Forelimb muscle (tissue), 1 donor: ENCODE measurements at places on chromosomes 16 and 17.
A peak's percentile ranks its signal among the peaks of the same experiment; 100 is the strongest.

- no peak for DNase-seq
Observed at GRCh38 chr17:4407851-4408250, 25.9 kb upstream of the SPNS3 start.

- no peak for DNase-seq
Observed at GRCh38 chr16:87442581-87442966, 50.2 kb downstream of the ZCCHC14 start.

GRCh38 chr16:75555213-75555706, 792 bp downstream of the TMEM231 start:
- peak; percentile 70 for DNase-seq

GRCh38 chr17:39054111-39054645, 87.0 kb upstream of the FBXO47 start:
- no peak for DNase-seq

GRCh38 chr17:43662413-43663141, 855 bp upstream of the MEOX1 start:
- DNase-seq: no peak

DNA sequence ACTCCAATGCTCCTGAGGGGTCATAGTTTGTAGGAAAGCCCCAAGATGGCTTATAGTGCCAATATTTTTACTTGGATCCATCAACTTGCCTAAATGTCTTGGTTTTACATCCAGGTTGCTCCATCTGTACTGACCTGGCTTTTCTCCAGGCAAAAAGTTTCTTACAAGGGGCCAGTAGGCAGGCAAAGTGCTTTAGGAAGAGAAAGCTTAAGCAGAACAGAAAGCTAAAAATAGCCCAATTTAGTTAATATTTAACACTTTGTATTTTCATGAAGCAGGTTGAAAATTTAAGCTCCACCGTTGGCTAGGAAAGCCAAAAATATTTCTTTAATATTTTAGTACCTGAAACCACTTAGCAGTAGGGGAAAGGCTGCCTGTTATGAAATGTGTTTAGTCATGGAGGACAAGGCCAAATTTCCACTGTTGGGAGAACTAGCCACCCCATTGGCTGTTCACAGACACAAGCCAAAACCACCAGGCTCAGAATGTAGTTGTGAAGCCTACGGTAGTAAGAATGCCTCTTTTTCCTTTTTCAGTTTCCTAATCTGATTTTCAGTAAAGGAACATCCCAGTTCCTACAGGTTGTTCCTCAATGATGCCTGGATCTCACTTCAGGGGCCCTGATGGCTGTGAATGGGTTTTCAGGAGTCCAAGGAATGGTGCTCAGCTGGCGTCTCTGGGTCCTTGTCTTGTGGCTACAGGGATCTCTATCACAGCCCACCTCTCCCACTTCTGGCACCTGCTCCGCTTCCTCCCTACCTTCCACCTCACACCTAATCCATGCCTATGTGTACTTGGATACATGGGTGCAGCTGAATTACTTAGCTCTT, 324.8 kb downstream of the PMP22 start:
- DNase-seq: no peak

DNA sequence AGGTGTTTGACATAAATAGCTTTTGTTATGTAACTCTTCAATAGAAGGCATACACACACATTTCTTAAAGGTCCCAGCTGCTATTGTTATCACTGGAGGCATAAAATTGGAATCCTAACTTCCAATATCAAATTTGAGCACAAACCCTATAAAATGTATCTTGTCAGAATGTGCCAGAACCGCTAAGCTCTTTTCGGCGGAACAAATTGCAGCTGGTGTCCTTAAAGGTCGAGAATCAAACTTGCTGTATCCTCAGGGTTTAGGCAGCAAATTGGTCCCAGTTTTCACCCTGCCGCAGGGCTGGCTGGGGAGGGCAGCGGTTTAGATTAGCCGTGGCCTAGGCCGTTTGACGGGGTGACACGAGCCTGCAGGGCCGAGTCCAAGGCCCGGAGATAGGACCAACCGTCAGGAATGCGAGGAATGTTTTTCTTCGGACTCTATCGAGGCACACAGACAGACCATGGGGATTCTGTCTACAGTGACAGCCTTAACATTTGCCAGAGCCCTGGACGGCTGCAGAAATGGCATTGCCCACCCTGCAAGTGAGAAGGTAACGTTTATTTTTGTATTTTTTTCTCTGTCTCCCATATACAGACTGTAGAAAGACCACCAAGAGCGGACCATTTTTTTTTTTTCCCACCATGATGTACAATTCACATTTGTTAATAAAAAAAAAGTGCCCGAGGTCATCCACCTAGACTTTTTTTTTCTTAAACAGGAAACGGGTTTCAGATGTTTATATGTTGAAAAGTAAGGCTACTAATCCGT, 297.1 kb downstream of the IRF8 start:
- no peak for DNase-seq

DNA sequence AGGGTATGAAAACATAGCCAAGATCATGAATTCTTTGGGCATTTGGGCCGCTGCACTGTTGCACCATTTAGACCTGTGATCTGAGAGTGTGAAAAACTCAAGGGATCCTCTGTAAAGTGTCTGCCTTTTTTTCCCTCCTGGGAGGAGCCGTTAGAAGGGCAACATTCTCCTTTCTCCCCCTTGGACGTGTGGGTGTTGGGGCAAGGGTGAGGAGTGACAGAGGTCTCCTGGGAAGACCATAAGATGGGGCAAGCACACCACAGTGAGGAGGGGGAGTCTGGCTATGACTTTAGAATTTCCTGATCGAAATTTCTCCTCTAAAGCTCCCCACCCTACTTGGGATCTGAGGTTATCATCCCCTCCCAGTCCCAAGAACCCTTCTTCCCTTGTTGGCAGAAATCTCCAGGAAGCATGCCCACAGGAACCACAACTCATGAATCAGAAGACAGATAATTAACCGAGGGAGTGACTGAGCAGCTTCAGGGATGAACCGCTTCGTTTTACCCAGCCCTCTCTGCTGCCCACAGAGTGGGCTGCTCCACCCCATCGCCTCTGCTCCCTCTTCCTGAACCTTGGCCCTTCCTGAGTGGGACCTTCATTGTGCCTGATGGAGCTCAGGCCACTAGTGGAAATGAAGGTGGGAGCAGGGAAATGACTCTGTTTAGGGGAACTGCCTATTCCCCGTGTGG, 4.2 kb downstream of the ITGB3 start:
- no peak for DNase-seq

GRCh38 chr17:16352667-16353316, 477 bp downstream of the CENPV start:
- no peak for DNase-seq
